Psoas muscle (tissue), 8 donors: ENCODE measurements at places on chromosomes 3 and 15. TPM values are rescaled to one million over a fixed set of nuclear protein-coding genes. Genes with fewer than 3 reads are reported as not detected.

DNA sequence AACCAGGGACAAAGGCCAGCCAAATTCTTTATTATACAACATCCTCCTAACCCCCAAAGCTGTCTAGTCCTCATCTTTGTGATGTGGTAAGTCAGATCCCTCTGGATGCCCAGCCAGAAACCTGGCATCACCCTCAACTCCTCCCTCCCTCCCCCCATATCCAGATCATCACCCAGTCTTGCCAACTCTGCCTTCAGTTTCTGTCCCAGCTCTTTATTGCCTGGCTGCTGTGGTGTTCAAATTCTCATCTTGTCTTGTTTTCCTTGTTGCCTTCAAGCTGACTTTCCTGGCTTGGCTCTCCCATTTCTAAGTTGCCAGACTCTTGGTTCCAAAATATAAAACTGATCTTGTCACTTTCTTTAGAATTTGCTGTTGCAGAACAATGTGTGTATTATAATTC lies 28.6 kb downstream of the MAP2K1 start:
- DNase-seq, result no peak

DNA sequence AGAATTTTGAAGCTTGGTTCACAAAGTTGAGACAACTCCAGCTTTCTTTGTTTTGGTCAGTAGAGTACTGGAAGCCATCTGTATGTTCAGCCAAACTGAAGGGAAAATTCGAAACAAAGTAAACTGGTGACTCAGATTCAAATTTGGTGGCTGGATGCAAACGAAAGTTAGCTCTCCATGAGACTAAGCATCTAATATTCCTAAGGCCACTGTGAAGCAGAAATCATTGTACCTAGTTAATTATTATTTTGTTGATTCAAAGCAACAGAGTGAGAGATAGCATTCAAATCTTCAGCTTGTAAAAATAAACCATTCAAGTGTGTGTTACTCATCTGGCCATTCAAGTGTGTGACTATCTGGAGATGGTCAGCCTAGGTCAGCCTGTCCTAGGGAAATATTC lies 42.1 kb downstream of the NR2F2 start:
- no peak for DNase-seq

GRCh38 chr3:127777332-127777731 lies 45.0 kb downstream of the MGLL start:
- DNase-seq, result no peak

- DNase-seq, result no peak
Observed at GRCh38 chr15:49196856-49197255, 26.8 kb downstream of the GALK2 start.

DNA sequence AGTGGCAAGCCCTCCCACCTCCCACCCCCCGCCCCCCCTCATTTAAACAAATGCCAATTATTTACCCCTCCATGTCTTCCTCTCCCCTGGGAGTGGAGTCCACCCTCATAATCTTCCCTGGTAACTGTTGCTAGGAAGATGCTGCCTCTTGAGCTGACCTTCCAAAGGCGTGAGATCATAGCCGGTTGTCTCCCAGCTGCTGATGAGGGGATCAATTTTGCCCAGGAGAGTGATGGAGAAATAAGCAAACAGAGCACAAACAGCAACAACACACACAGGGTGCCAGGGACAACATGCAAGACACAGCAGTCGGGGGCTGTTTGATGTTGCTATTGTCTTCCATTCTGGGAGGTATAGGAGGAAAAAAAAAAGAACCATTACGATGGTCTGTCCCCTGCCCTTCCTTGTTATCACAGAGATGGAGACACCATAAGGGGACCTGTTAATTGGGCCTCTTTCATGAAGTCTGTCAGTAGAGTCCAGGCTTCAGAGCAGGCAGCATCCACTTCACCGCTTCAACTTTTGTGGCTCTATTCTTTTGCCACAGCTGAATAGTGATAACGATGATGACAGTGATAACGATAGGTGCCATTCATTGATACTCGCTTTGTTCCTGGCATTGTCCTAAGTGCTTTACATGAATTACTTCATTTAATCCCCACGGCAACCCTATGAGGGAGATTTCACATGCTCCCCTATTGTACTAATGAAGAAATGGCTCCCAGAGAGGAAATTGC lies 76.9 kb upstream of the RGMA start:
- no peak for DNase-seq

DNA sequence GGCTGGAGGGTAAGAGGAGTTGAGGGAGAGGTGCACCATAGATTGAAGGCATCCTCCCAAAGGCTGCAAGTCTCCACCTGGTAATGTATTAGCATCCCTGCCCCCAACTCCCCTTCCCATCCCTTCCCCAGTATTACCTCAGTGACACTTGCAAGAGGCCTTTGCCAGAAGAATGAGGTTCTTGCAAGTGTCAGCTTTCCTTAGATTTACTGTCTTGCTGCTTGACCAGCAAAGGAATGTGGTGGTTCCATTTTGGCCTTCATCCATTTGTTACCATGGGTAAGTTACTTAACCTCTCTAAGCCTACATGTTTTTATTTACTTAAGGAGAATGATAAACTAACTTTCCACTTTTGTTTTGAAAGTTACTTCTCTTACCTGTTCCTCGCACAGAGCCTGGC lies 108.9 kb downstream of the LRTM1 start:
- no peak for DNase-seq

GRCh38 chr3:127682561-127682960 lies 9.8 kb downstream of the ABTB1 start:
- DNase-seq, result no peak

- peak; percentile 34 for DNase-seq
Observed at GRCh38 chr3:127454968-127455367, 135.6 kb downstream of the TPRA1 start.

DNA sequence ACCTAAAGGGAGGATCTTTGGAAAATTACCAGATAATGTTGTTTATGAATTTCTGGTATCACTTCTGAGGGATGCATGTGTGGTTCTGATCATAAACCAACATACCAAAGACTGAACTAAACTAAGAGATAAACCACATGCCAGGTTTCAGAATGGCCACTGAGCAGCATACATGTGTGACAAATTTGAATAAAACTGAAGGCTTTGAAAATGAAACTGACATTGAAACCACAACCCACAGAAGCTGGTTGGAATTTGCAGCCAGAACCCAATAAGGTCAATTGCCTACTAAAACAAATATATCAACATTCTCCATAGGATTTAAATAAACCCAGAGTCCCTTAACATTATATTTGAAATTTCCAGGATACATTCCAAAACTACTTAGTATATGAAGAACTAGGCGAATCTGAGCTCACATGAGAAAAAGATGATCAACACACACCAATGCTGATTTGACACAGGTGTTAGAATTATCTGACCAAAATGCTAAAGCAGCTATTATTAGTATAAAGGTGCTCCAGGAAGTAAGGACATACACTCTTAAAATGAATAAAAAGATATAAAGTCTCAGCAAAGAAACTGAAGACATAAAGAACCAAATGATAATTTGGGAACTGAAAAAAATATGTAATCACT lies 125.0 kb downstream of the ZNF280D start:
- no peak for DNase-seq

- no peak for DNase-seq
Observed at GRCh38 chr3:481680-482079, 285.1 kb downstream of the CHL1 start.

GRCh38 chr15:68149059-68149458 lies 56.1 kb downstream of the CALML4 start:
- DNase-seq, result no peak

DNA sequence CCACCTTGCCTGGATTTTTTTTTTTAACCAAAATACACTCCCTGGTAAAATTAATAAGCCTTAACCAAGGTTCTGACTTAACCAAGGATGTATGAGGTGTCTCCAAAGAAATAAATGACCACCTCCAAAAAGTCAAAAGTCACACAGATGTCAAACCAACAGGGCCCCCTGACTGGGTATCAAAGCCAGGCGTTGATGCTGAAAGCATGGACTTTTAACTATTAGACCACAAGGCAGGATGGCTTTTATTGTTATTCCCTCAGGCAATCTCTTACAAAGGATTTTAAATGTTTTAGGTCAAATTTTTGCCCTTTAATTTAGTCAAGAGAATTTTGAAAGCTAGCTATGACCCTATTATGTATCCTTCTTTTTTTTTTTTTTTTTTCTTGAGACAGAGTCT lies 60.4 kb downstream of the OSTN start:
- no peak for DNase-seq

- no peak for DNase-seq
Observed at GRCh38 chr15:57541271-57541670, 50.4 kb upstream of the MYZAP start.

DNA sequence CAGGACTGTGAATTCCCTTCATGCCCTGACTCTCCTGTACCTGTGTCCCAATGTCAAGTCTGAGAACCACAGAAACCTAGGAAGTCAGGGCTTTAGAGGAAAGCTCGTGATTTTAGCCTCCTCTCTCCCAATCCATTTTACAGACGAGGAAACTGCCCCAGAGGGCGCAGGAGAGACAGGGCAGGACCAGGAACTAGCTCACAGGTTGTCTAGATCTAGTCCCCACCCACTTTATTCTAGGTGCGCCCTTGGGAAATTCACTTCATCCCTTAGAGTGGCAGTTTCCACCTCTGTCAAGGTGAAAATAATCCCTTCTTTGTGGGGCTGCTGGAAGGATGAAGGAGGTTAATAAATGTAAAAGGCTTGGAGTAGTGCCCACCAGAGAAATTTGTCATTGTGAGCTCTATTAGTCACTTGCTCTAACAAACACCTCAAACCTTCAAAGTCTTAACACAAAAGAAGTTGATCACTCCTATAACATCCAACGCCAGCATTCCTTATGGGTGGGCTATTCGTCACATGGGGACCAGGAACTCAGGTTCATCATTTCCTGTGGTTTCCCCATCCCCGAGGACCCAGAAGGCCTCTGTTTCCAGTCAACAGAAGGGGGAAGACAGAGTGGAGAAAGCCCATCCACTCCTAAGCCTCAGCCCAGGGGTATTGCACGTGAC lies 282.3 kb downstream of the XXYLT1 start:
- DNase-seq, result no peak

- DNase-seq, result no peak
Observed at GRCh38 chr3:143471705-143472104, 352.1 kb downstream of the CHST2 start.

- no peak for DNase-seq
Observed at GRCh38 chr3:191762323-191762960, 301.5 kb downstream of the PYDC2 start.

- no peak for DNase-seq
Observed at GRCh38 chr3:111210866-111211564, 139.4 kb downstream of the NECTIN3 start.

GRCh38 chr15:99732124-99732750 lies 1.0 kb downstream of the LYSMD4 start:
- no peak for DNase-seq

DNA sequence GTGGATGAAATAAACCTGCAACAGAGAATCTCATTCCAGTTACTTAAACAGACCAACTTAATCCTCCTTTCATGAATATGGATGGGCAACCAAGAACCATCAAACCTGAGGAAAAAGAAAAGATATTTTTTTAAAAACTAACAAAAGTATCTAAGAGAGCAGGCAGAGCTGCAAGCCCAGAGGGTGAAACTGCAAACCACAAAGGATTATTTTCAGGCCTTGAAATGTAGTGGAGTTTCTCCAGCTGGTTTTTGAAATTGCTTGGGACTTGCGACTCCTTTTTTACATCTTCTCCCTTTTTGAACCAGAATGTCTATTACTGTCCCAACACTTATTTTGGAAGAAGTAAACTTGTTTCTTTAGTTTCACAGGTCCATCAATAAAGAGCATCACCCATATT lies 87.4 kb downstream of the STAG1 start:
- no peak for DNase-seq

DNA sequence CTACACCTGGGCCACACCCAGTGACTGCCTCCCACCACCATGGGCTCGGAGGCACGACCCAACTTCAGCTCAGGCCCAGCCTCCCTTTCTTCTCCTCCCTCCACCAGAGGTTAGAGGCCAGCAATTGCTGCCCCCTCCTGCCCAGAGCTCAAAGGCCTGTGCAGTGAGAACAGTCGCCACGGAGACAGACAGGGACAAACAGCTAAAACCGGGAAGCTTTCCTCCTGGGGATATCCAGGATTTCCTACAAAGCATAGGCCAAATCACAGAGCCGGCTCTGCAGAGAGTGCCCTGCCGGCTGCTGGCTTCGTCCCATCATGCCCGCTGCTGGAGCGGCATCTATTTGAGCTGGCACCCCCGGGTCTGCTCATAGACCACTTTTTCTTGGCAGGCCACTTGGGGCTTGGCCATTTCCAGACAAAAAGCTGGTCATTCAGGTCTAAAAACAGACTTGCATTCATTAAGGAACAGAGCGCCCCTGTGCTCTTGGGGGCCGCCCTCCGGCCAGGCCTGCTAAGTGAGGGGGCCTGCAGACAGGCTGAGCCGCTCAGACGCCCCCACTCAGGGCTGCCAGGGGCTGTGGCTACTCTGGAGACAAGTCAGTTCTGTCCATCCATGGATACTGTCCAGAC lies 17.5 kb downstream of the GRAMD2A start:
- peak; percentile 41 for DNase-seq

- DNase-seq, result no peak
Observed at GRCh38 chr15:69677403-69677802, 224.8 kb downstream of the RPLP1 start.

DNA sequence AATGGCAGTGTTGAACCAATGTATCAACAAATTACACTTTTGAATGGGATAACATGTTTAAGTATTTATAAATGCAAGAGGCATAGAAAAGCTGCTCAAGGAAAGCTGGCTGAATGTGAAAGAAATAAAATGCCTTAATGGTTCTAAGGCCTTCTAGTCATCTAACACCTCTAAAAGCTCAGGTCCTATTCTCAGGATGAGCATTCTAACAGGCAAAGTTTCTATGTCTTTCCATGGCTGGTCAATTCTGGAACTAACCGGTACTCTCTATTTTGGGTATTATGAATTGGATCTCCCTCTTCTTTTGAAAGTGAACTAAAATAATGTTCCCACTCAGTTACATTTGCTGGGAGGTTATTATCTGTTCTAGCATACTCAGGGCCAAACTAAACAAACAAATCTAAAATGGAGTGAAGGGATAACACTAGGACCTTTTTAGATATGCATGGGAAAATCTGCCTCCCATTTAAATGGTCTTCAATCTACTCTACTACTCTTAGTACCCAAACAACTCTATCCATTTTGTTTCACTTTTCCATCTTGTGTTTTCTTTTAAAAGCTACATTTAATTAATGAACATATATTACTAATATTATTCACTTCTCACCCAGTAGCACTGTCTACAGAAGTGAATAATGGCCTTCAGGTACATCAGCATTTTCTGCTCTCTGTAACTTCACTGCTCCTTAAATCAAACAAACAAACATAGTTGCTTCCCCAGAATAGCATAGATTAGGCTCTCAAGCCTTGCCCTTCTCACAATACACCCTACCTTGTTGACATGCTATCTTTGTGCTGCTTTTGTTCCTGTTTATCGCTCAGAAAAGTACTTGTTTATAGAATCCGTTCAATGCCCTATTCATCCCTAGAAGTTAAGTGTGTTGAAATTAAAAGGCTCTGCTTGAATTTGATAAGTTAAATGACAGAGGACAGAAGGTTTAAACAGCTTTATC lies 46.4 kb downstream of the CBLB start:
- DNase-seq, result no peak

The PDE12 gene
- total RNA-seq, result 17.5 TPM

The MST1R gene
- total RNA-seq, result 0.78 TPM

The STAB1 gene
- total RNA-seq, result 47.5 TPM

The GRIP2 gene
- 8.1 TPM for total RNA-seq

The TGM5 gene
- not detected for total RNA-seq

The XCR1 gene
- 0.06 TPM for total RNA-seq

The ISLR2 gene
- 1.3 TPM for total RNA-seq
